HAP-1 (cell line): ENCODE measurements at places on chromosomes 4 and X.

DNA sequence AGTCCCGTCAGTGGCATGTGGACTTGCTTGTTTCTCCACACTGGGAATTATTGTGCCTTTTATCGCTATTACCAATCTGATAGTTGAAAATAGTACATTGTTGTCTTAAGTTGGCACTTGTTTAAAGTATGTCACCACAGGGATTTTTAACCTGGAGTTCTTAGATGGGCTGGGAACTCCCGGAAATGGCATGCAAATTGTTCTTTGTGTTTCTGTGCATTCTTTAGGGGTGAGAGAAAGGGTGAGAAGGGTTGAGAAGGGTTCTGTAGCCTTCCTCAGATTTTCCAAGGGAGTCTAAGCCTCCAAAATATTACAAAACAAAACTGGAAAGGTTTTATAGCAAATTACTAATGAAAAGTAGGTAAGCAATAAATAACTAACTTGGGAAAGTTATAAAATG lies 176.9 kb downstream of the ZIC3 start:
- DNase-seq: no peak

DNA sequence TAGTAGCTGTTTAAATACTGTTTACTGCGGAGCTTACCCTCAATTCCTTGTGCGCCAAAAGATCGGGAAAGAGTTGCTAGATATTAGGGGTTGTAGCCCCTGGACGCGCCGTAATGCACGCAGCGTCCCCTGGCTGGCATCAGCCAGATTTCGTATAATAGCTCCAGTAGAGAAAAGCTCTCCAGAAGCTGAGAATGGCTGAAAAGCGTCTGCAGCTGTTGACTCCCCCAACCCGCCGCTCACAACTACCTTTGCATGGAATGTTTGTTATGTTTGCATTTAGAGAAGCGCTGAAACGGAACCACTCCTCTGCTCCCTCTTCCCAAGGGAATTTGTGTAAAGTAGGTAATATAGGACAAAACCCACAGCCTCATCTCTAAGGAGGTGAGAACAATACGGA lies 3.7 kb downstream of the DOCK11 start:
- DNase-seq: peak; percentile 33

- DNase-seq: no peak
Measured at GRCh38 chrX:51922561-51922960, 29.1 kb downstream of the MAGED1 start.

- DNase-seq: no peak
Measured at GRCh38 chr4:120839974-120840751, 82.4 kb downstream of the PRDM5 start.

GRCh38 chrX:24498975-24499374 lies 33.9 kb downstream of the PDK3 start:
- DNase-seq: peak; percentile 39

- DNase-seq: no peak
Measured at GRCh38 chr4:138199568-138200235, 42.4 kb downstream of the SLC7A11 start.

DNA sequence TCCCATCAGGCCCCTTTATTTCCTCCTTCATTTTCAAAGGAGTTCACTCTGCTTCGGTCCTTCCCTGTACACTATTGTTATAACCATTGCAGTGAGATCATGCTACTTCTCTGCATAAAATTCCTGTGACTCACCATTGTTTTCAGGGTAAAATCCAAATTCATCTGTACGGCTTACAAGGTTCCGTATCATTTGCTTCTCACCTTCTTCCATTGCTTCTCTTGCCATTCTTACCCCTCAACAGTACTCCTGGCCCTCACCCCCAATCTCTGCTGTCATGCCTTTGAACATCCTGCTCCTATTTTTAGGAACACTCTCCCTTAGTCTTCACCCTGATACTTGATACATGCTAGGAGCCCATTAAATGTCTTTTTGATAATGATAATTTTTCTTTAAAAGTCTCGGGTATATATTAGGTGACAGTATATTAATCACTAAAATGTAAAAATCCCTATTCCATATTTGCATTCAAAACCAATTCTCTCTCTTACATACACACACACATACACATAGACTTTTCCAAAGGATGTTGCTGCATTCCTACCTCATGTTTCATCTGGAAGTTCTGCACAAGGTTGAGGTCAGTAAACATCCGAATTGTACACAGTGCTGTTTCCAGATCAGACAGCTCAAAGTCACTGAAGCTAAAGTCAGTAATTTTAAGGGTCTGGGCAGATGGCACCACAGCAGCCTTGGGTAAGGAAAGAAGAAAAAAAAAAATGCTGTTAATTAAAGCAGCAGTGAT lies 103.4 kb downstream of the PDE5A start:
- no peak for DNase-seq

- no peak for DNase-seq
Measured at GRCh38 chr4:53349091-53349491, 16.8 kb downstream of the SCFD2 start.

DNA sequence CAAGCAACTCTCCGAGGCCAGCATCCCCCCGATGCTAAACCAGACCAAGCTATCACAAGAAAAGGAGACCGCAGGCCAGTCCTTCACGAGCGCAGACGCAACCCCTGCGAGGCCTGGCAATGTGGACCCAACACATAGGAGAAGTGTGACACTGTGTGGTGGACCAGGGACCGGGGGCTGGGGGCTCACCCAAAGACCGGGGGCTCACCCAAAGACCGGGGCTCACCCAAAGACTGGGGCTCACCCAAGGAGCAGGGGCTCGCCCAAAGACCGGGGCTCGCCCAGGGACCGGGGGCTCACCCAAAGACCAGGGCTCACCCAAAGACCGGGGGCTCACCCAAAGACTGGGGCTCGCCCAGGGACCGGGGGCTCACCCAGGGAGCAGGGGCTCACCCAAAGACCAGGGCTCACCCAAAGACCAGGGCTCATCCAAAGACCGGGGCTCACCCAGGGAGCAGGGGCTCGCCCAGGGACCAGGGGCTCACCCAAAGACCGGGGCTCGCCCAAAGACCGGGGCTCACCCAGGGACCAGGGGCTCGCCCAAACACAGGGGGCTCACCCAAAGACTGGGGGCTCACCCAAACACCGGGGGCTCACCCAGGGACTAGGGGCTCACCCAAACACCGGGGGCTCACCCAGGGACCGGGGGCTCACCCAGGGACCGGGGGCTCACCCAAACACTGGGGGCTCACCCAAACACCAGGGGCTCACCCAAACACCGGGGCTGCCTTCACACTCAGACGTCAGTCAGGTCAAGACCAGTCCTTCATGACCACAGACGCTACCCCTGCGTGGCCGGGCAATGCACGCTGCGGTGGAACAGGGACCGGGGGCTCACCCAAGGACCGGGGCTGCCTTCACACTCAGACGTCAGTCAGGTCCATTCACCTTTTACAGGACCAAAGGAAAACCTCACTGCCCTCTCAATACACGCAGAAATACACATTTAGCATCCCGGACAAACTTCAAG lies 32.9 kb downstream of the PPP2R3B start:
- DNase-seq: no peak

DNA sequence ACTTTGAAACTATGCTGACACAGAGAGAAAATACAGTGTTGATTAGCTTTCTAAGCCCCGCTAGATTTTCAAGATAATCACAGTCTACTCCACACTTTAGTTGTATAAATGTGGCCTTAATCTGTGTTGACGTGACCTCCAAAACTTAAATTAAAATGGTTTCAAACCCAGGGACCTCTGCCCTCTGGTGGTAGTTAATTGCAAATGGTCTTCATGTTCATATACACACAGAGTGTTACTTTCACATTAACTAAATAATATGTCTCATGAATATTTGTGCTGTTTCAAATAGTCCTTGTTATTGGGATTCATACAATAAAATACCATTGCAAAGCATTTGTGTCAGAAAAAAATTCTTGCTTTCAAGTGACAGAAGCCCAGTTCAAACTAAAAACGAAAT lies 64.3 kb downstream of the TASL start:
- peak; percentile 35 for DNase-seq

DNA sequence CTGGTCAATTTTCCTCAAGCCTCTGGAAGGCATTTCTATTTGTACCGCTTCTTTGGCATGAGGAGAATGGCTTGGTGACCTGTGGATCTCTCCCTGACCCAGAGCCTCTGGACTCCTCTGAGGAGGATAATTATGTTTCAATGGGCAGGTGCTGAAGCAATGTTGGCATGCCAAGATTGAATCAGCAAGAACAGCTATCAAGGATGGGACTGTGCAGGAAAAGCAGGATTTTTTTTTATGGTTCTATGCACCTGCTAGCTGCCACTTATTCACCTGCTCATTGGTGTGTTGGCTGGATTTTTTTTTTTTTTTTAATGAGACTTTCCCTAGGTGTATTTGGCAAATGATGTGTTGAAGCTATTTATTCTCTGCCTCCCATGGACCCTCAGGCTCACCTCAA lies 821.2 kb downstream of the RPA4 start:
- DNase-seq: no peak

- peak; percentile 15 for DNase-seq
Measured at GRCh38 chr4:107034091-107034995, 1.8 kb downstream of the DKK2 start.
